Ecto neural progenitor cell (in vitro differentiated cells): ENCODE measurements at places on chromosomes 6 and 20.
A peak's percentile ranks its signal among the peaks of the same experiment; 100 is the strongest.

DNA sequence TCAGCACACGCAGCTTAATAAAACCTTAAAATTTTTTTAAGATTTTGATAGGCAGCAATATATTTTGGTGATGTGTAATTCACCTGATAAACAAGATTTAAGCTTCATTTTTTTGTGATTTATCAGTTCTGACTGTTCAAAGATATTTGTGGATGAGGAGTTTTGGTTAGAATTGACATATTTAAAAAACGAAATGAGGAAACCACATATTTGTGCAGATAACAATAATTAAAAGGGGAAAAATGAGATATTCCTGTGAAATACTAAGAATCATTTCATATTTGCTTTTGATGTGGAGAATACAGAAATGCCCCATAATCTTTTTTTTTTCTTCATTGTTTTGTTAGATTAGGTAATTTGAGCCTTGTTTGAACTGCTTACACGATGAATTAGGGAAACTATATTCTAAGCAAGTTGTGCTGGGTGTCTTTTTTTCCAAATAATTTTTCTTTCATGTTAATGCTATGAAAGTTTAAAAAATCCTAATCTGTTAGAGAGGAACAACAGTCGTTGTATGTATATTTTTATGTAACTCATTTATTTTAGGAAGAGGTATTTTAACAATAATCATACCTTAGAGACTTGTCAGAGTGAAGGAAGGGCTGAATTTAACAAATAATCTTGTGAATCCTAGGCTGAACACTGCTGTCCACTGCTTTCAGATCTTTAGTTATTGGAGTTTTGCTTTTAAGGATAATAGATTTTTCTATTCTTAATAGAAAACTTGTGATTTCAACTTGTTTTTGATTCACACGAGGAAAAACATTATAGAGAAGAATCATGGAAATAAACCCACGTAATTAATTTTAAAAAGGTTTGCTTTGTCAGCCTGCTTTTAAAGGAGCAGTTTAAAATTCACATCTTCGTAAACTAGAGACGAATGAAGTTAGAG, 4.0 kb downstream of the ARID1B start:
- no peak for DNase-seq

- DNase-seq = no peak
Measured at GRCh38 chr6:24323632-24324337, 34.1 kb downstream of the DCDC2 start.

GRCh38 chr6:128339635-128340450, 180.6 kb downstream of the PTPRK start:
- no peak for DNase-seq

- DNase-seq = no peak
Measured at GRCh38 chr6:160940197-160940596, 51.4 kb upstream of the MAP3K4 start.

DNA sequence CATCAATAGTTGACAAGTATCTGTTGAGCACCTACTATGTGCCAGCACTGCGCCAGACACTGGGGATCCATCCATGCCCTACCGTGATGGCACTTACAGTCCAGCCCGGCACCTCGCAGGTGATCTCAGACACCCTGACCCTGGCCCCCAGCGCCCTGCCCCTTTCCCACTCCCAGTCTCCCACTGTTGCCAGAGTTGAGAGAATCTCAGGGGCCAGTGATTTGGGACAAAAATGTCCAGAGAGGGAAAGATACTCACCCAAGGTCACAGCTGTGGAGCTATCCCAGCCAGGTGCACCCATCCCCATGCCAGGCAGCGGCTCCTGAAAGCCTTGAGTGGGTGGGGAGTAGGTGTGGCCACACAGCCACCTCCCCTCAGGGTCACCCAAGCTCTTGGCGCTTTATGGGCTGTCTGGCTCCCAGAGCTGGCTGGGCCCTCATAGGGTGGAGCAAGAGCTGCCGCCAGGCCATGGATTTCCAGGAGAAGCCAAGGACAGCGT, 3.3 kb downstream of the PI16 start:
- no peak for DNase-seq

GRCh38 chr6:14948586-14949245, 297.2 kb upstream of the JARID2 start:
- no peak for DNase-seq

DNA sequence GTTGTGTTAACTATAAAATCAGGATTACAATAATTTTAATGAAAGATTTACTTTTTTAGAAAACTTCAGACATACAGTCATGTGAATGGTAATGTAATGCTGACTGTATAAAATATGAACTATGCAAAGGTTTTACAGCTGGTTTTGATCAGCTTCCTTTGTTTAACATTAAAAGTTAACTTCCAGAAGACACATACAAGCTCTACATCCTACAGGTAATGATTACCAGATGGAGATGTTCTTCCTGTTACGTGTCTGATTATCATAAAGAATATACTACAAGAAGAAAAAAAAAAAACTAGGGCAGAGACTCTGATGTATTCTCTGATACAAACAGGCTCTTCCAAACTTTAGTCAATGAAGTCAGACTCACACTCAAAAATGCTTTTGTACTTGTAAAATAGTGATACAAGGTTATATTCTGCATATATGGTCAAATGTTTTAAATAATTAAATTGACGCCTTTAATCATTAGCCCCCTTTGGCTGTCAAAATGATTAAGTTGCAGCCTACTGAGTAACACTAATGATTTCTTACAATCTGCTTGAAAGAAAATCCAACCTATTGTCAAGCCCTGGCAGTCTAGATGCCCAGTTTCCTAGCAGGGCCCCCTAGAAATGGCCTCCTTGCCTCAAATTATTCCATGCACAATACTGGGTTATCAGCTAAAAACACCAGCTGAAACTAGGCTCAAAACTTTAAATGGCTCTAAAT, 251.8 kb upstream of the RUNX2 start:
- DNase-seq = no peak

- no peak for DNase-seq
Measured at GRCh38 chr20:50679753-50680104, 11.6 kb downstream of the RIPOR3 start.

- DNase-seq = no peak
Measured at GRCh38 chr6:74610352-74610751, 595.5 kb downstream of the COL12A1 start.

DNA sequence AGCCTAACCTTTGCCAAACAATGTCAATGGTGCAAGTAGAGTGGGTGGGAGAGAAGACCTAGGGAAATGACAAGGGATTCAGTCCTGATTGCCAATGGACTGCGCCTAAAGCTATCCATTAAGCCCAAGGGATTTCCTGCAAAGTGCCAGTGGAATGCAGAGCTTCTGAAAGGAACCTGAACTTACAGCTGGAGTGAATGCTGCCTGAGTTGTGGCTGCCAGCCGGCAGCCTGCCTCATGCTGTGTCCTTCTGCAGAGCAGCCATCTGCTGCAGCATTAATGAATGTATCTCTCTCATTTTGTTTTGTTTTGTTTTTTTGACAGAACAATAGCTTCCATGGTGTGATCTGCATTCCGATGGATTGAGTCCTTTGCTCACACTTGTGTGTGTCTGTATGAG, 44.7 kb downstream of the SLC35F1 start:
- DNase-seq = peak; percentile 70

DNA sequence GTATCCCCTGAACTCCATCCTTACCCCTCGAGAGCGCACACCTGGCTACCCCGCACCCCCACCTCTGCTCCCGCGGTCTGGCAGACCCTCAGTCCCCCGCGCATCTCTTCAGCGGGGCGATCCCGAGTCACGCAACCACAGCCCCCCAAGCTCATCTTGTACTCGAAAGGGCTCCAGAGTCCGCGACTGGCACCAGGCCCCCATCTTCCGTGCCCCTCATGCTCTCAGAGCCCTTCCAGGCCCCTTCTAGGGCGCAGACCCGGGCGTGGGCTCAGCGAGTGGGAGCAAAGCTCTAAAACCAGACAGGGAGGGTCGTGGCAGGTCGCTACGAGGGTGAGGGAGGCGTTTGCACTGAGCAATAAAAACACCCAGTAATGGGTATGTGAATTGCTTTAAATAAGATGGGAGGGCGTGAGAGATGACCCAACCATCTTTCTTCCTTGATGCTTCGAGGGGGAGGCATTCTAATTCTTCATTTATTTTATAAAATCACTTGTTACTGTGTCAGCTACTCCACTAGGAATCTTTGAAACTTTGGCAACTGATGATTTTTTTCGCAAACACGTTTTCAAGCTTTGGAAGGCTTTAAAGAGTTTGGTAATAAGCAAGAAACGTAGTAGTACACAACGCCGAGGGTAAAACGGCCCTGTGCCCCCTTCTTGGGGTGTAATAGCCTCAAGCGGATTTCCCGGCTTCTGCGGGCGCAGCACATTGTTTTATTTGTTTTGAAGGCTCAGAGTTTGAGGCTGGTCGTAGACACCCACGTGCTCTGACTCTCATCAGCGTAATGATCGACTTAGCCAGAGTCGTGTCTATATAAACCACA, 42.6 kb upstream of the SUPT3H start:
- DNase-seq = peak; percentile 52

DNA sequence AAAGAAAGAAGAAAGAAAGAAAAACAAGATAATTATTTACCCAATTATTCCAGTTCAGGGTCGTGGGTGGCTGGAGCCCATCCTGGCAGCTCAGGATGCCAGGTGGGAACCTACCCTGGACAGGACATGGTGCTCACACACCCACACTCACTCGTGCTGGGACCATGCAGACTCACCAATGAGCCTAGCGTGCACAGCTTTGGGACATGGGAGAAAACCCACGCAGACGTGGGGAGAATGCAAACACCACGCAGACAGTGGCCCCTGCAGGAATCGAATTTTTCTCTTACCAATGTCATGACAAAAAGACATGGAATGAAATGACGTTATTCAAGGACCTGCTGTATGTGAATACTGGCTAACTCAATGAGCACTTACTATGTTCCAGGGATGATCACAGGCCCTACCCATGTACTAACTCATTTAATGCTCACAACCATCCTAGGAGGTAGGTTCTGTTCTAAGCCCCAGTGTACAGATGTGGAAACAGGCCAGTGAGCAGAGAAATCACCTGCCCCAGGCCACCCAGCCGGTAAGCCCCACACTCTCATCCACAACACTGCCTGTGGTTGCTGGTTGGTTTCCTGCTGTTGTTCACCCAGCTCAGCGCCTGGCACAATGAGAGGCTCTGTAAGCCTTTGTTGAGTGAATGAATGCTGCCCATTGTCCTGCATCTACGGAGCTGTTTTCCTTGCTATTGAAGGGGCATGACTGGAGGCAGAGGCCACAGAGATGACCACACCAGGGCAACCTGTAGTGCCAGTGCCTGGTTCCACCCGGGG, 6.8 kb upstream of the PI16 start:
- no peak for DNase-seq

DNA sequence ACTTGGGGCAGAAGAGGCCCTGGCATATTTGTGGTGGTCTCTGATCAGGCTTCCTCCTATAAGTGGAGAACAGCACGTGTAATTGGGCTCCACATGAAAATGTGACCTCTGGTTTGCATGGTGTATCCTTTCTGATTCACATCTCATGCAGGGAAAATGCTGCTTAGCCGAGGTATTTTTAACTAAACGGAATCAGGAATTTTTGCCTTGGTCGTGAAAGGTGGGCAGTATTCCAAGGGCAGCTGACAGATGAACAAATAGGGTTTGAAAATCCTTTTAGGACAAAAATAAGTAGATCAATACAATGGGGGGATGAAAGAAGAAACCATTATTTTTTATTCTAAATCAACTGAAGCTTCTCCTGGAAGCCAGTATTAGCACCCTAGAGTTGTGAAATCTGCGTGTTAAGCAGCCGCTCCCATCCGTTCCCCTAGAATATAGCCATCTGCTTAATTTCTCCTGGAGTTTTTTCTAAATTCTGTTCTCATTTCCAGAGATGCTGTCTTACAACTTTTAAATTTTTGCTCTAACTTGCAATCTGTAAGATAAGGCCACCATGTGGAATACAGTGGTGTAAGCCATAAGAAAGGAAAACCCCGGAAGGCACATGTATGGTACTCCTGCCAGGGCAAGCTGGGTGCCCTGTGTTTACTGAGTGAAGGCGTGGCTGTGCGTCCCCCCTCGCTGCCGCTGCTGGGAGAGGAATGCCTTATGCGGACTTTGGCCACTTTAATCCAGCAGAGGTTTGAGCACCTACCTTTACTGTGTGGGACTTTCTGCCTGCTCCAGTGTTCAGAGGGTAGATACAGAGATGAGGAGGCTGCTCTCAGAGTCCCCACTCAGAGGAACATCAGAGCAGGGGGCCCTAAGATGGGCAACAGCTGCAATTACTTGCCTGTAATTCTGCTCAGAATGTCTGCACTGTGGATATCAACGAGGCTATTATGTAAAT, 52.4 kb downstream of the SYNJ2 start:
- DNase-seq = no peak

DNA sequence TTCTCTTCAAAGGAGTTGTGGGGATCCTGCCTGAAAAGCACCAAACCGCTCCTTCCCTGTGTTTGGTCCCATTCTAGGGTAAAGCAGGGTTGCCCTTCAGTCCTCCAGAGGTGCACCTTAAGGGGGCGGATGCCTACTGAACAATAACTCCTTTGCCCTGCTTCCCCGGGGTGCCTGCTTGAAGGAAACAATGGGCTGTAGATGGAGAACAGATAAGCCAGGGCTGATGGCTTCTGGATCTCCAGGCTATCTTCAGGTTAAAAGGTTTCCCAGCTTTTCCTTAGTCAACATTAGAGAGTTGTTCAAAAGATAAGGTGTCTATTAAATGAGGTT, 5.4 kb upstream of the PRDM1 start:
- no peak for DNase-seq

GRCh38 chr20:62045118-62045517, 20.6 kb downstream of the TAF4 start:
- DNase-seq = no peak

GRCh38 chr6:130661077-130661476, 166.1 kb upstream of the SMLR1 start:
- DNase-seq = no peak

DNA sequence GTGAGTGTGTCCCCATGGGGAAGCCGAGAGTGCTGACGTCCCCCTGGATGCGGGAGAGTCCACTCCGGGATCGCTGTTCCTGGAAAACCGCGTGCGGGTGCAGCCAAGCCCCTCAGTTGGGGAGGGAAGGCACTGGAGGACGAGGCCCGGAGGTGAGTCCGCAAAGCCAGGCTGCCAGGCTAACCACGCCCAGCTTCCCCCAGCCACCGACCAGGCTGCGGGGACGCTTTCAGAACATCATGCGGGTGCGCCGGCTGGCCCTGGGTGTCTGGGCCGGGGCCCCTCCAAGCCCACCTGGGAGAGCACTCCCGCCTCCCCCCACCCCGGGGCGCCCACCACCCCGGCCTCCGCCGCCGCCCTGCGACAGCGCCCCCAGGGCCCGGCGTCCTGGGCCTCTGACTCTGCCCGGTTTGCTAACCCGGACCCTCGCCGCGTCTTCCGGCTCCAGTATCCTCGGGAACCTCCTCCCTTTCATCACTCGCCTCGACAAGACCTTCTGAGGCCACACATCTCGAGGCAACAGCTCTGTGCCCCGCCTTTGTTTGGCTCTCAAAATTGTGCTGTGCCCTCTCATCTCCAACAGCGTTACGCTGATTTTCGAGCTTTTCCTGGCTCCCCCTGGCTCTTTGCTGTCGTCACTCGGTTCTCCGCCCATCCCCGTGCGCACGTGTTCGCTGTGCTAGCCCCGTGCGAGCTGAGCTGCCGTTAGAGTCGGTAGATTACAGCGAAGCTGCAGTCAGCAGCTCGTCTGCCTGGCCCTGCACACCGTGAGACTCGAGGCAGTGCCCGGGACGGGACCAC, 47.1 kb upstream of the ENTPD6 start:
- no peak for DNase-seq

DNA sequence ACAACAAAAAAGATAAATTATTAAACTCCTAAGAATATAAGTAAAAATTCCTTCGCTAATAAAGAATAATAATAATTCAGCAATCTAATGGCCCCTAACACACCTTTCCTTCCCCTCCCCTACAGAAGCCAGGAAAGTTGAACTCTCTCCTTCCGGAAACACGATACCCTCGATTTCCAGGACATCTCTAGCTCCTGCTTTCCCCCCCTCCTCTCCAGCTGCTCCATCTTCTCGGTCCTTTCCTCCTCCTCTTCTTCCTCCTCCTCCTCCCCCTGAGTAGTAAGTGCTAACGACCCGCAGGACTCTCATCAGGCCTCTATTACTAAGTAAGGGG, 603 bp downstream of the TASP1 start:
- no peak for DNase-seq
